ENCODE measurements at places on chromosomes 5 and 9.

DNA sequence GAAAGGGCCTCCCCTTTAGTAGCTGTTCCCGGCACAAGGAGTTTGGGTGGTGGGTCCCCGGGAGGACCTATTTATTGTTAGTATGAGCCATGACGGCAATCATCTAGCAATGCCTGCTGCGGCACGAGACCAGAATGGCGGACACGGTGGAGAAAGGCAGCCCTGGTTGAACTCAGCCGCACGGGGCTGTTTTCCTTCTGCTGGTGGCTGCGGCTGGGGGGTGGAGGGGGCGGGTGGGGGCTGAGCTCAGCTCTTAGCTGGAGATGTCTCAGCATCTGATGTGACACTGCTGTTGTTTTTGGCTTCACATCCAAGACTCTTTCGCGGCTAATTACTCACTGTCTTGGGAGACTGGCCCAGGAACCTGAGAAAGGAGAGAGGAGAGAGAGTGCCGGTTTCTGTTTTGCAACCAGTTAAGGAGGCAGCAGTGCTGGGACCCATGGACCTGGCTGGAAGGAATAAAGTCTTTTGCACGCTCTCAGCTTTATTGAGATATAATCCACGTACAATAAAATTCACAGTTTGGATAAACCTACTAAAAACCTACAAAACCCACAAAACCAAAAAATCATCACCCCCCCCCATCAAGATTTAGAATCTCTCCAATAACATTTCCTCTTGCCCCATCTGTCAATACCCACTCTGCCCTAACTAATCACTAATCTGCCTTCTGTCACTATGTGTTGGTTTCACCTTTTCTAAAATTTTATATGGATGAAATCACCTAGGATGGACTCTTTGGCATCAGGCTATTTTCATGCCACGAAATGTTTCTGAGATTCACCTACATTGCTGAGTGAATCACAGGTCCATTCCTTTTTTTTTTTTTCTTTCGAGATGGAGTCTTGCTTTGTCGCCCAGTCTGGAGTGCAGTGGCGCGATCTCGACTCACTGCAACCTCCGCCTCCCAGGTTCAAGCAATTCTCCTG lies 81.8 kb upstream of the NEURL1B start:
- DNase-seq: no peak

DNA sequence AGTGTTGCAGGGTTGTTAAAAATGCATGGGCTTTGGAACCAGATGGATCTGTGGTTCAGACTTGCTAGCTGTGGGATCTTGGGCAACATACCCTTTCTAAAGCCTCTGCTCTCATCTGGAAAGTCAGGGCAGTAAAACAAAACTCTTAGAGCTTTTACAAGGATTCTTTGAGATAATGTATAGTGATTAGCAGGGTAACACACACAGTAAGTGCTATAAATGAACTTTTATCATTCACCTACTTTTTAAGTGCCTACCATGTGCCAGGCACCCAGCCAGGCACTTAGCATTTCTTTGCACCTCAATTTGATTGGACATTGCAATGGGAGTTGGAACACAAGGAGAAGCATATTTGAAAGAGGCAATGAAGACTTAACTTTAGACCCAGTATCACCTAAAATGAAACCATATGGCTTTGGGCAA lies 208.6 kb upstream of the PAPPA start:
- DNase-seq: no peak

DNA sequence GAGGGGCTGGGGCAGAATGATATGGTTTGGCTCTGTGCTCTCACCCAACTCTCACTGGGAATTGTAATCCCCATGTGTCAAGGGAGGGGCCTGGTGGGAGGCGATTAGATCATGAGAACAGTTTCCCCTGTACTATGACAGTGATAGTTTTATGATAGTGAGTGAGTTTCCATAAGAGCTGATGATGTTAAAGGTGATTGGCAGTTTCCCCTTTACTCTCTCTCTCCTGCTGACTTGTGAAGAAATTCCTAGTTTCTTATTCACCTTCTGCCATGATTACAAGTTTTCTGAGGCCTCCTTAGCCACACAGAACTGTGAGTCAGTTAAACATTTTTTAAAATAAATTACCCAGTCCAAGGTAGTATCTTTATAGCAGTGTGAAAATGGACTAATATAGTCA lies 120.4 kb upstream of the CDH9 start:
- DNase-seq: no peak

DNA sequence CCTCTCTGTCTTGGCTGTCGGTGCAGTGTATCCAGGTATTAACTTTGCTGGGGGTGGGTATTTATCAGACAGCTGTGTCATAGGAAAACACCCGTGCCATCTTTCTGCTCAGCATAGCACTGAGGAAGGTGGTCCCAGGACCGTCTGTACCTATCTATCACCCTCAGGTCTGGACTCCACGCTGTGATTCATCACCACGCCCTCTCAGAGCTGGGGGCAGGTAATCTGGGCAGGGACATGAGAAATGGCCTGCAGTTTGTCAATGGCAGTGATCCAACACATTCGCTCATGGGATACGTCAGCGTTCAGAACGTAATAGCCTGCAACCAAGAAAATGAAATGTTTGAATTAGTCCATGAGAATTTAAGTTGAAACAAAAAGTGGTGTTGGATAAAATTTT lies 151.6 kb upstream of the MAP1B start:
- DNase-seq: no peak

- DNase-seq: no peak
These were observed 226.2 kb upstream of the TBC1D2 start for GRCh38 chr9:98481676-98482075.

DNA sequence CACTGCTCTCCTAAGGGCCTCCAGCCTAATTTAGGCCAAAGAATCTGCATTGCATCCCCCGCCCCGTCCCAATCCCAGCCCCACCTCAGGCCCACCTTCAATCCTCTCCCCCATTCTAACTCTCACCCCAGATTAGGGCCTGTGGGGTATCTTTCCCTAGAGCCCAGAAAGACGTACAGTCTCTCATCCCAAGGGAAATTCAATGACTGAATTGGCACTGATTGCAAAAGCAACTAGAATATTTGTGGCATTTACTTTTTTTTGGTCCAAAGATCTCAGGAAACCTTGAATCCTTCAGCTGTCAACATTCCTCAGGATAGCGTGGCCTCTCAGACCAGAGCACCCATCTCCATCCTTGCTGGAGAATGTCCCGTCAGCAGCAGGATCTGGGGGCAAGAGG lies 30.6 kb downstream of the TRMO start:
- no peak for DNase-seq

- no peak for DNase-seq
These were observed 117.9 kb upstream of the NR5A1 start for GRCh38 chr9:124625087-124625486.

- DNase-seq: no peak
These were observed 4.7 kb upstream of the CCL28 start for GRCh38 chr5:43416803-43417394.

GRCh38 chr5:67050635-67051034 lies 146.0 kb downstream of the CD180 start:
- DNase-seq: no peak

DNA sequence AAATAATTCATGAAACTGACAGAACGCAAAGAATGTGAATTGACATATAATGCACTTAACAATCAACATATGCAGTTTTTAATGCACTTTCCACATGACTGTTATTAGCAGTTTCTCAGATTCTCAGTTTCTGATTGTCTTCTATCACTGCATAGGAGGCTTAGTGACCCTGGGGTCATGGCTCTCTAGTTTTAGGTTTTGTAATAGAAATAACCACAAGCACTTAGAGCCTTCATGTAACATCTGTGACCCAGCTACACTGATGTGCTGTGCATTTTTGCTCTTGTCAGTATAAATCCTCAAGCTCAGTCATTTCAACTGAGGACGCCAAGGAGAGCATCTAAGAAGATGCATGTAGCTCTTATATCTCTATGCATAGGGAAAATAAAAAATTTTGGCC lies 163.1 kb upstream of the IZUMO3 start:
- no peak for DNase-seq

GRCh38 chr9:38067859-38068681 lies 957 bp downstream of the SHB start:
- DNase-seq: no peak

- no peak for DNase-seq
These were observed 734.5 kb upstream of the NUDT12 start for GRCh38 chr5:104297076-104297475.

DNA sequence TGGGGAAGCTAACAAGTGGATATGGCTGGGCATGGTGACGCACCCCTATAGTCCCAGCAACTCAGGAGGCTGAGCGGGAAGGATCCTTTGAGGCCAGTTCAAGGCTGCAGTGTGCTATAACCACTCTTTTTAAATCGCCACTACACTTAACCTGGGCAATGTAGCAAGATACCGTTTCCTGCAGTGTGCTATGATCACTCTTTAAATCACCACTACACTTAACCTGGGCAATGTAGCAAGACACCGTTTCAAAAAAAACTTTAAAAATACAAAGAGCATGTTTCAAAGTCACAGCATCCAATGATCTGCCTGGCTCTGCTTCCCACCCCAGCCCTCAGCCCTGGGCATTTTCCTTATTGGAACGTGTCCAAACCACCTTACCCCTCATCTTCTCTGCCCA lies 14.5 kb downstream of the GRHPR start:
- DNase-seq: no peak

GRCh38 chr5:153209687-153210086 lies 280.8 kb upstream of the GRIA1 start:
- DNase-seq: no peak

- DNase-seq: no peak
These were observed 213.6 kb downstream of the DAB2IP start for GRCh38 chr9:121865060-121865459.

GRCh38 chr5:150511578-150512367 lies 3.8 kb downstream of the NDST1 start:
- DNase-seq: no peak

DNA sequence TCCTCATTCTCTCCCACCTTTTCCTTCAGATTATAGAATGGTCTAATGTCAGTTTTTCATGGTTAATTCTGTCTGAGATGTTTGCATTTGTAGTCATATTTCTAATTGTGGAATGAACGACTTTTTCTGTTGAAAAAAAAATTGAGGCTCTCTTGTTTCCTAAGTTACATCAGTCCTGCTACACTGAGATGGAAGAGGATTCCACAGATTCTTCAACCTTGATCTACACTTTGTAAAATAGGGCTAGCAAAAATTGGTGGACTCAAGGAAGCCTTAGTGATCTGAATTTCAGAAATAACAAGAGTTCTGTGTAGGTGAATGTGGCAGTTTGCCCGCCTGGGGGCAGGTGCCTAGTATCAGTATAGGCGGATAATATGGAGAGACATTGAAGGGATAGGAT lies 51.9 kb downstream of the ERBIN start:
- DNase-seq: no peak

- no peak for DNase-seq
These were observed 79.0 kb downstream of the GLDC start for GRCh38 chr9:6566409-6567139.

DNA sequence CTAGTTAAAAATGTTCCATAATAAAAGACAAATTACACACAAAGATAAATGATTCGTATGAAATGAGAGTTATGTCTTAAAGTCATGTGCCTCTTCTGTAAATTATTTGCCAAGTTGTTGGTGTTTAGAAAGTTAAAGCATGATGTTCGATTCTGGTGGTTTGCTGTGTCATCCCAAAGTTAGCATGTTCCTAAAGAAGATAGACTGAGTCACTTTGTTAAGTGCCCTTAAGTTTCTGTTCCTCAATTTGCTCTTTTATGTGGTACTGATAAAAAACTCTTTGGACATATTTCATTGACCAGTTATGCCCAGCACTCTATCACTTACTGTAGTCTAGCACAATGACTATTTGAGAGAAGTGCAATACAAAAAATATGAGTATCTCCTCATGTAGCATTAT lies 366.9 kb upstream of the ZNF608 start:
- DNase-seq: no peak

GRCh38 chr9:72909428-72909827 lies 43.4 kb downstream of the ALDH1A1 start:
- DNase-seq: no peak

DNA sequence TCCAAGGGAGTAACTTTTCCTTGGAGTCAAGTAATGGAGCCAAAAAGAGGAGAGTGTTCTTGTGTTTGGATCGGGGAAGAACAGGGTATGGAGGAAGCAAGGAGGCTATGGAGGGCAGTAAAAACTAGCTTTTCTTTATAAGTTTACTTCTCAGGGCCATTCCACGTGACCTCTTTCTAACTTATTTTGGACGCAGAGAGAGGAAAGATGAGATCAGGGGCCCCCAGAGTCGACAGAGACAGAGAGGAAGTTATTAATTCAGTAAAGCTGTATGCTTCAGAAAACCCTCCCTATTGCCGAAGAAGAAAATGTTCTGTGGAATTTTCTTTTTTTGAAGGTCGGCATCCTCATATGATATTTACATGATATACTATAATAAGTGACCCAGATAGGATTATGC lies 233.8 kb upstream of the MPDZ start:
- DNase-seq: no peak

DNA sequence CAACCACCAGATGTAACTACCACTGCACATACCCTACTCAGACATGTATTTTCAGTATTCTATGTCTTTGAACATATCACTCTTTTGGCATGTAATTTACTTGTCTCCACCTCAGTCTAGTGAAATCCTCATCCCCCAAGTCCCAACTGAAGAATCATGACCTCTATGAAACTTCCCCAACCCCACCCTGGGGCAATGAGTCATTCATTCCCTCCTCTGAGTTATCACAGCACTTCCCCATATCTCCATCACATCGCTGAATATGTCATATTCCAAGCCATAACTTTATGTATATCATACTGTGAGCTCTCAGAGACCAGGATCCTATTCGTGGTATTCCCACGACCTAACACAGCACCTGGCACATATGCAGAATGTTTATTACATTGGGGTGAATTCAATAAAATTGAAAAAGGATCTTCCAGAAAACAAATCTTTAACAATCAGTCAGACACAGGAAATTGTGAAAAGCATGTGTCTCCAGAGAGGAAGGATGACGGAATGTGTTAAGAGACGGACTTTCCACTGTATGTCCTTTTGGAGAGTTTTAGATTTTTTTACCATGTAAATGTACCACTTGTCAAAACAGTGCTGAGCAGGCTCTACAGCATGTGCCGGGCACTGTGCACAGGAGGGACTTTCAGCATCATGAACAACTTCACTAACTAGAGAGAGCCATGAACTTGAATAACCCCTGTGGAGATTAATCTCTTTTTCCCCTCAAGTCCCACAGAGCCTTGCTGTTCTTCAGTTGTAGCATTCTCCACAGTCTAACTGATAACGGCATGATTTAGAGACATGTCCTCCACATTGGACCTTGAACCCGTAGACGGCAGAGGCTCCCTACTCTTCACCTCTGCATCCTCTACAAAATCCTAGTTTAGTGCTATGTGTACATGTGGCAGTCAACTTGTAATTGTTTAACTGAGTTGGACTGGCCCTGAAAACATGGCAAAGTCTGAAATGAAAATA lies 213.5 kb downstream of the GLIS3 start:
- DNase-seq: no peak

GRCh38 chr5:142807372-142807911 lies 37.3 kb downstream of the ARHGAP26 start:
- DNase-seq: no peak

GRCh38 chr5:142713121-142713706 lies 27.3 kb upstream of the FGF1 start:
- DNase-seq: peak; percentile 67

DNA sequence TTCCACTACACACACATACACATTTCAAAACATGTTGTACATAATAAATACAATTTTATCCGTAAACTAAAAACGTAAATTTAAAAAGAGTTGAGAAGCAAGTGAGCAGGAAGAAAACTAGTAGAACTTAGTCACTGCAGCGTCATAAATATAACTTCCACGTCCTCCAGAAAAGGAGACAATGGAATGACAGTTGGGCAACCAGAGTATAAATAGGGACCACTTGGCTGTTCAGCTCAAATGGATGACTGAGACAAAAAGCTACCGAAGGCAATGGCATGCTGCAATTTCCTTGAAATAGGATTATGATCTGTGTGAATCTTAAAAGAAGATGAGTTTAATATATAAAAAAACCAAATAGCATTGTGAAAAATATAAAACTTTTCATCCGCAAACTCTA lies 438.5 kb upstream of the RGMB start:
- DNase-seq: no peak
